ENCODE measurements at places on chromosomes 2 and 18.

DNA sequence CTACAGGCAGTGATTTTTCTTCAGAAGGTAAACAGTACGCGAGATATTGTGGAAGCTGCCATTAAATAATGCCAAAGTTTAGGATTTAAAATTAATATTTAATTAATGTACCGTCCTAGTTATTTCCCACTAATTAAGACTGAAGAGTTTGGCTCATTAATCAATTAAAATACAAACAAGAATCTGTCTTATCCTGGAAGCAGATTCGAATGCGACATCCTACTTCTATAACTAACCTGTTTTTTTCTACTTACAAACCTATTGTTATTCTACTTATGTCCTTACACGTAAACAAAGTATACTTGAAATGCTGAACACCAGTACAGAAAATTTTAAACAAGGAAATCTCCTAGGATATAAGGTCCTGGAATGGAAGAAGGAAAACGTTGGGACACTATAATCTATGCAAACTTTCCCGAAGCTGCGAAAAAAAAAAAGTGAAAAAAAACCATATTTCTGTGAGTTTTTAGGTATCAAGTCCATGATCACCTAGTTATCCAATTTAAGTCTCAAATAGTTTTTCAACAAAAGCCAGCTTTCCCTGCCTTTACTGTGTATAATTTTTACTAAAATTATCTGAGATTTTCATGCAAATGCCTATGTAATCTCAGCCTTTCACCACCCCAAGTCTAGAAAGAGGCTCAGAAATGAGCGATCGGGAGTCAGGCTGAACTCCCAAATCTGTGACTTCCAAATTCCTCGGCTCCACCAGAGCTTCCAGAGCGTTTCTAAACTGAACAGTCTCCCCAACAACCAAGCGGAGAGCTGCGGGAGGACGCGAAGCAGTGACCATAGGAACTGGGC is 1.2 kb upstream of the C2orf15 start:
- no peak for DNase-seq

GRCh38 chr2:134758633-134759032 is 39.8 kb upstream of the TMEM163 start:
- no peak for DNase-seq

DNA sequence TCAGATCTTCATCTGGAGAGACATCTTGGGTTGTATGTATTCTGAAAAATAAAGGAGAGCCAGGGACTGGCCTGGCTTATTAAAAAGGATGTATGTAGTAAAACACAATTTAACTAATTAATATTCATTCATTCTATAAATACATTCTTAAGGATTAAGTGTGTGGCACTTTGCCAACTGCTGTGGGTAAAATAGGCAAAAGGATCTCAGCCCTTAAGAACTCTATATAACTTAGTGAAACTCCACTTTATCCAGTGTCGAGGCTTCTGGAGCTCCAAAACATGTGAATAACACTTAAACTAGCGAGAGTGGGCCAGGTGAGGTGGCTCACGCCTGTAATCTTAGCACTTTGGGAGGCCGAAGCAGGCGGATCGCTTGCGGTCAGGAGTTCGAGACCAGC is 7.7 kb upstream of the STK39 start:
- no peak for DNase-seq

DNA sequence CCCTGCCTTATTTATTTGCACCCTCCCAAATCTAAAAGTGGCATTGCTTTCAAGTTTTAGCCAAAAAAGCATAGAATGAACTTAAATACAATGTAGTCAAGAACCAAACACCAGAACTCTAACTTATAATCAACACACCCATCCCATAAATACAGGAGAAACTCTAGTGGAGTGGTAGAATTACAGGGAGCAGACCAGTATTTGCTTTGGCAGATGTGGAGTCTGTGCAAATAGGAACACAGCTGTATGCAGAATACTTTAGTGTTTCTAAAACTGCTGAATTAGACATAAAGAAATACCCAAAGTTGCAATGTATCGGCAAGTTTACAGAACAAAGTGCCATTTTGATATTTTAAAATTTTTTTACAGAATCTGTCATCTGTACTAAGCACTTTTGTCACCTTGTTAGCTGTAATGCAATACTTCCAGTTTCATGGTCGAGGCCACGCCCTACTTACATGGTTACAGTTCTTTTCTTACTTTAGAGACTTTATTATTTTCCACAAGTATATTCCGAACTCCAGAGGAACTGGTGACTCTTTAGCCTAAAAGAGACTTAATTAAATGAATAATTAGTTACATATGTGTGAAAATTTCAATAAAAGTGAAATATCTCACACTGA is 23.7 kb upstream of the COL5A2 start:
- DNase-seq = no peak

- DNase-seq = no peak
These were observed 48.0 kb downstream of the RAB12 start for GRCh38 chr18:8657050-8657820.

DNA sequence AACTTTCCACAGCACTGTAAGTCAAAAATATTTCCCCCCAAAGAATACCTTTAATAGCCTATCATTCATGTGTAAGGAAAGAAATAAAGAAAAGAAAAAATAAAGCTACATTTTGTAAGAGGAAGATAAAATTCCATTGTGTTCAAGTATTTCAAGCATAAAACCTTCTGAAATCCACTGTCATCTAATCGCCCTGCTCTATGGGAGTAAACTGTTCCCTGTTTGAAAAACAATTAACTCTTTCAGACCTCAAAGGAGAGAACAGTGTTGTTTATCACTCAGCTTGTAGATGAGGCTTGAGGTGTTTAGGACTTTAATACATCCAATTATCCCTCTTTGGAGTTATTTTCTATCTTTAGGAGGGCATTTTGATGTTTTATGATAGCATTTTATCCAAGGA is 112.2 kb upstream of the REG3G start:
- DNase-seq = no peak

GRCh38 chr2:21422050-21422449 is 298.3 kb downstream of the TDRD15 start:
- no peak for DNase-seq

- no peak for DNase-seq
These were observed 20.1 kb downstream of the TANC1 start for GRCh38 chr2:158988501-158988900.

Measured in activated naive CD4-positive, alpha-beta T cell treated with anti-CD3 and anti-CD28 coated beads, Interleukin-2, amount 50 U/mL, for 16 hours (primary cell).